Caco-2 (cell line): ENCODE measurements at places on chromosomes 7 and 10.
A peak's percentile ranks its signal among the peaks of the same experiment; 100 is the strongest.

DNA sequence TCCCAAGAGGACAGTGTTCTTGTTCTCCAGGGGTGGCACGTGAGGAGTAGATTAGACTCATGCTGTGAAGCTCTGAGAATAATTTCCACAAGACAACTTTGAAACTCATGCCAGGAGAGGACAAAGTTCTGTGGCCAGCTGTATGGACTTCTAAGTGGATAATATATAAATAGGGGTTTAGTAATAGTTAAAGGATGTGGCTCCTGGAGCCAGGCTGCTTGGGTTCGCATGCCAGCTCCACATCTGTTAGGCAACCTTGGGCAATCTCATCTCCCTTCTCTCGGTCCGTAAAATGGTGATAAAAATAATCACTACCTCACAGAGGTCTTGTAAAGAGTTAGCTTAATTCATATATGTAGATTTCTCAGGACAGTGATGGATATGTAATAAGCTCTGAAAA, 35.8 kb downstream of the ACSL5 start:
- no peak for DNase-seq

GRCh38 chr7:131321656-131322055, 6.0 kb upstream of the MKLN1 start:
- DNase-seq, result no peak

DNA sequence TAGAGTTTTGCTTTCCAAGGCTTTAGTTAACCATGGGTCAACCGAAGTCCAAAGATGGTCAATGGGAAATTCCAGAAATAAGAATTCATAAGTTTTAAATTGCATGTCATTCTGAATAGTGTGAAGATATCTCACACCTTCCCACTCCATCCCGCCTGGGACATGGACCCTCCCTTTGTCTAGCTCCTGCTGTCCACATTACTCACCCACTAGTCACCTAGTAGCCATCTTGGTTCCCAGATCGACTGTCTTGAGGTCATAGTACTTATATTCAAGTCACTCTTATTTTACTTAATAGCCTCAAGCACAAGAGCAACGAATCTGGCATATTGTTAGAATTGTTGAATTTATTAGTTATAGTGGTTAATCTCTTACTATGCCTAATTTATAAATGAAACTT, 366.6 kb downstream of the PRPF18 start:
- DNase-seq, result no peak

DNA sequence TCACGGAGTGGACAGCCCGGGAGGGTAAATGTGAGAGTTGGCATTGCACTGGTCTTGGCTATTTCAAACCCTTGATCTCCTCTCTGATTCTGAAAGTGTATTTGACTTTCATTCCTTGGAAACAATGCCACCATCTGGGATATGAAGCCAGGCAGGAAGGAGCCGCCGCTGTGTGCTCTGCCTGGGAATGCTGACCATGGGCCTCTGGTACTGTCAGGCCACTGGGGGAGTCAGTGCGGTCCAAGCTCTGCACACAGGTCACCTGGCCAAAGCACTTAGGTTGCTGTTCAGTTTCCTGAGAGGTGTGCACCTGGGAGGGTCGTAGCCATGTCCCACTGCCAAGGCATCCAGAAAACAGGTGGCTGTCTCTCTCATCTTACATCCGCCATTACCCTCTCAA, 68.5 kb upstream of the SHH start:
- no peak for DNase-seq

DNA sequence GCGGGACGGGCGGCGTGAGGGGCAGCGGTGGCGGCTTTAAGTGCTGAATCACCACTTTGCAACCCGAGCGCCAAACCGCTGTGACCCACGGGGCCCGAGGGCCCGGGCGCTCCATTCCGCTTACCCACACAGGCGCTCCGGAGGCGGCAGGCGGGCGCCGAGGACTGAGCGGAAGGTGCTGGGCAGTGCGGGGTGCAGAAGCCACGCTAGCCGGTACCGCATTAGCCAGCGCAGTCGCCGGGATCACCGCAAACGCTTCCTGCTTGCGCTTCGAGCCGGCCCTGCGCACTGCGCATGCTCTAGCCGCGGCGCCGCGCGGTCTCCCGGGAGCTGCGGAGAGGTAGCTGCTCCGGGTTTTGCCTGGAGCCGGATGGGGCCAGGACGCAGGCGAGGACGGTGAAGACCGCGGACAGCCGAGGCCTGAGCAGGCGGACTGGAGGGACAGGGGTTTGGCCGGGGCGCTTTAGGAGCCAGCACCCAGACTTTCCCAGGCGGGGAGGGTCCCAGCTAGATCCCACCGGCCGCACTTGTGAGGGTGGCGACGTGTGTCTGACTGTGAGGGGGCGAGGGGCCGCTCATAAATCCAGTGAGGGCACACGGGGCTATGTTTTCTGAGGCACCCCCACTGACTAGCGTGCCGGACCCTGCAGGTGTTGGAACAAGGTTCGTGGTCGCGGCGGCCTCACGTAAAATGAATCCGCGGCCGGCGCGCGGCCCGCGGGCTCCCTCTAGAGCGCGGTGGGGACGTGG, at the start of gene IDE:
IDE (minus strand) TSS at position 296 of the 750 bp plus-strand sequence; CDS start at position 222, 74 bp downstream.
- peak; percentile 91 for DNase-seq

GRCh38 chr7:31074403-31075085, 22.4 kb downstream of the ADCYAP1R1 start:
- DNase-seq, result no peak

- DNase-seq, result no peak
Measured at GRCh38 chr7:148474481-148475025, 116.0 kb upstream of the C7orf33 start.

GRCh38 chr10:117933036-117933435, 113.7 kb downstream of the RAB11FIP2 start:
- DNase-seq, result no peak

- DNase-seq, result no peak
Measured at GRCh38 chr10:23099079-23099478, 3.7 kb downstream of the MSRB2 start.

GRCh38 chr10:86871563-86872183, 85.7 kb downstream of the MMRN2 start:
- DNase-seq, result peak; percentile 60

- no peak for DNase-seq
Measured at GRCh38 chr10:97016728-97017473, 168.9 kb downstream of the SLIT1 start.

GRCh38 chr10:112763916-112764520, 186.0 kb upstream of the TCF7L2 start:
- no peak for DNase-seq

GRCh38 chr10:34015700-34016099, 681.2 kb upstream of the NRP1 start:
- DNase-seq, result peak; percentile 19

DNA sequence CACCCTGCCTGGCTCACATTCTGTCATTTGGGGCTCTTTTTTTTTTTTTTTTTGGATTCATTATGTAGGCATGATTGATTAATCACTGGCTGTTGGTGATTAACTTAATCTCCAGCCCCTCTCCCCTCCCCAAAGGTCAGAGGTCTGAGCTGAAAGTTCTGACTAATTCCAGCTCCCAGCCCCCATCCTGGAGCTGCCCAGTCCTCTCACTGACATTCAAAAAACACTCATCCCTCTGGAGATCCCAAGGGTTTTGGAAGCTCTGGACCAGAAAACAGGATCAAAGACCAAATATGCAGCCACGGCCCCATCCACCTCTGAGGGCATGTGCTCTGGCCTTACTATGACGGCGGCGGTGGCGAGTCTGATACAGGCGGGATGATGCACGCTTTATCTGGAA, 53.8 kb downstream of the RBM17 start:
- no peak for DNase-seq

DNA sequence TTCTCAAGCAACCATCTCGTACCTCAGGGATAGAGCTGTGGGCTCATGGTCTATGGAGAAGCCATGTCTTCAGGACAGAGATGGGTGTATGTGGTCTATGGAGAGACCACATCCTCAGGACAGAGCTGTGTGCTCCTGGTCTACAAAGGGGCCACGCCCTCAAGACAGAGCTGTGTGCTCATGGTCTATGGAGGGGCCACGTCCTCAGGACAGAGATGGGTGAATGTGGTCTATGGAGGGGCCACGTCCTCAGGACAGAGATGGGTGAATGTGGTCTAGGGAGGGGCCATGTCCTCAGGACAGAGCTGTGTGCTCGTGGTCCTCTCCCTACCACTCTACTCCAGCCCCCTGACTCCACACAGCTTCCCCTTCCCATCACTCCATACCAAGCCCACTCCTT, 117.8 kb downstream of the WDR37 start:
- DNase-seq, result peak; percentile 32

GRCh38 chr7:55258631-55259030, 106.5 kb upstream of the LANCL2 start:
- no peak for DNase-seq

- DNase-seq, result peak; percentile 53
Measured at GRCh38 chr10:61964059-61964709, 62.7 kb downstream of the ARID5B start.

DNA sequence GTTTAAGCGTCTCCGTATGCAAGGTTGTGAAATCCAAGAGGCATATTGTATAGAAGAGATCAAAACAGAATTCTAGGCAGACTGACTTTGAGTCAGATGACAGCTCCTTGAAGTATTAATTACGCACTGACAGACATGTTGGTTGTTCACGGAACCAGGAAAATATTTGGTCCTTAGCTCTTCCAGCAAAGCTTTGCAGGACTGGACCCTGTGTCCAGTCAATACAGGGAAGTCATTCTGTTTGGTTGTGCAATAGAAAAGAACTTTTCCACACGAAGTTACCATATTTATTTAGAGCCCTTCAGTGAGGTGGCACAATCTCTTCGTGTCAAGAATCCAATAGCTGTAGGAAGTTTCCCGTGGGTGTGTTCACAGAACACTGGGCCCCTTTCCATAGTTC, 205.3 kb downstream of the ARHGAP21 start:
- no peak for DNase-seq

- DNase-seq, result peak; percentile 30
Measured at GRCh38 chr7:1669064-1669951, 769 bp upstream of the ELFN1 start.

GRCh38 chr7:49398746-49399145, 374.7 kb upstream of the VWC2 start:
- DNase-seq, result no peak

DNA sequence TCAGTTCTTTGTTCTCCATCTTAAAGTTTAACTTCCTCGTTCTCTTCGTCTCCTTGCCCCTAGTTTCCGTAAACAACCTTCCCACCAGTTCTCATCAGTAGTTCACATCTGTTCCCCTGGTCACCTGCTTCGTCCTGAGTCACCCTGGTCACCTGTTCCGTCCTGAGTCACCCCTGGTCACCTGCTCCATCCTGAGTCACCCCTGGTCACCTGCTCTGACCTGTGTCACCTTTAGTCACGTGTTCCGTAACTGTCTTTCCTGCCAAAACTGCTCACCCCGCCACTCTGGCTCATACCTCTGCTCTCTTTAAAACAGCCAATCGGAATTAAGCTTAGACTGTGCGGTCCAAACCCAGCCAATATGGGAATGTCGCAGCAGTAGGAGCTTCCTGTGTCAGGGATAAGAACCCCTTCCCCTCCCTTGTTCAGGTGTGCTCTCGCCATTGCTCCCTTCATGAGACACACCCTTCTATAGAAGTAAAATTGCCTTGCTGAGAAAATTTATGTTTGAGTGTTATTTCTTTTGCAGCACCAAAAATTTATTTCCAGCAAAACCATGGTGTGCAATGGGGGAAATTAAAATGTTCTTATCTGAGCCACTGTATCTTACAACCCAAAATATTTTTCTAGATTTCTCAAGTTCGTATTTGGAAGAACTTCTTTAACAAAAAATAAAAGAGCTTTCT, 112.2 kb downstream of the VIM start:
- no peak for DNase-seq
